ENCODE measurements at places on chromosomes 5 and 9.
A peak's percentile ranks its signal among the peaks of the same experiment; 100 is the strongest.

- DNase-seq: no peak
These were observed 97.4 kb downstream of the FBXO4 start for GRCh38 chr5:42022383-42022972.

DNA sequence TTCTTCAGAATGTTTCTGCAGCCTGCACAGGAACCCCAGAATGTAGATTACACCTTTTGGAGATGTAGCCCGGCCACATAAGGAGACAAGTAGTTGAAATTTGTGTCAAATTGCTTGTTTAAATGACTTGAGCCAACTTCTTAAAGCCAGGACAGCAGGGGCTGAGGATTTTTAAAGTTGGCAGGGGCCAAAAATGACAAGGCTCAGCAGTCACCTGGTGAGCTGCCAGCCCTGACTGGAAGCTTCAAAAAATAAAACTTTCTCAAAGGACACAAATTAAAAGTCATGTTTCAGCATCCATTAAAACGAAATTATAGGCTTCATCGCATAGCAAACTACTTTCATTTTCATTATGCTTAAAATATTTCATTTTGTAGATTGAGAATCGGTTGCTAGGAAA lies 340.3 kb upstream of the WWC1 start:
- no peak for DNase-seq

DNA sequence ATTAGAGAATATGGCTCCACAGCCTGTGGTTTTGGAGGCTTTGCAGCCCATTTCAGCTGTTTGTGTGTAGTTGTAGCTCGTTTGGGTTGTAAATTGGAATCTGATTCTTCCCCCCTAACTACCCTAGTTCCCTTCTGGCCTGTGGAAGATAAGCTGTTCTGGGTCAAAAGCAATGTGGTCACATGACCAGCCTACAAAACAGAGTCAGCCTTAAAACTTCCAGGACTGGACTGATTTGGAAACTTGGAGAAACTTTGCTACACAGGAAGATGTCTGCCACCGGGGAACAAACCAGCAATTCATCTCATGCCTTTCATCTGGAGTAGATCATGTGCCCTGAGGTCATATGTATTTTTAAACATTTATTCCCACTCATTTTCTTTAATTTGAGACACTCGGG lies 83.8 kb downstream of the DAPK1 start:
- peak; percentile 44 for DNase-seq

DNA sequence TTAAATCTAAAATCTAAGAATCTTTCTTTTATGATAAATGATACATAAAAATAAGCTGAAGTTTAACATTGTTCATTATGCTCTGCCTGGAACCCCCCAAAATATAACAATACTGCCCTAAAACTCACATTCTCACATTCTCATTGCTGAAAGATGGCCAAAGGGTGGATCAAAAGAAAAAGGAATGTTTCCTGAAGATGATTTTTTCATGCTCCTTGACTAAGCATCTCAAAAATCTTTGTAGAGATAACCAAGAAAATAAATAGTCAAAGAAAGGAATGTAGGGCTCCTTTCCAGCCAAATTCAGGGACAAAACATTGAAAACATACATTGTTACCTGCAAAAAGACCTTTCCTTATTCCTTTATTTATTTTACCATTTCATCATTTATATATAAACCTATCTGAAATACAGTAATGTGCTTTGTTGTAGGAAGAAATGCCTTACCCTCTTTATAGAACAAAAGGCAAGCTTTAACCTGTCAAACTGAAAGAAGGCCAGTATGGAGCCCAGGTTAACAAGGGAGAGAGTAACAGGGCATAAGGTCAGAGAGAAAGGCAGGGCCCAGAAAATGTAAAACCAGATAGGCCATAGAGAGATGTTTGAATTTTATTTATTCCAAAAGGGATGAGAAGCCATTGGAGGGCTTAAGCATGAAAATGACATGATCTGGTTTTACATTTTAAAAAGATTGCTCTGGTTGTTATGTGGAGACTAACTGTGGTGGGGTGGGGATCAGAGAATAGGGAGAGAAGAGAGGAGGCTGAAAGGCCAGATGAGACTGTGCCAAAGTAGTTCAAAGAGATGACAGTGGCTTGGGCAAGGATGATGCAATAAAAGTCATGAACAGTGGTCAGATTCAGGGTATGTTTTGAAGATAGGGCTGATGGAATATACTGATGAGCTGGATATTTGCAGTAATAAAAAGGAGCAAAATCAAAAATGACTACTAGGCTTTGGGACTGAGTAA lies 37.3 kb upstream of the CDK5RAP2 start:
- DNase-seq: peak; percentile 30

- DNase-seq: no peak
These were observed 41.2 kb upstream of the COL15A1 start for GRCh38 chr9:98902516-98902915.

DNA sequence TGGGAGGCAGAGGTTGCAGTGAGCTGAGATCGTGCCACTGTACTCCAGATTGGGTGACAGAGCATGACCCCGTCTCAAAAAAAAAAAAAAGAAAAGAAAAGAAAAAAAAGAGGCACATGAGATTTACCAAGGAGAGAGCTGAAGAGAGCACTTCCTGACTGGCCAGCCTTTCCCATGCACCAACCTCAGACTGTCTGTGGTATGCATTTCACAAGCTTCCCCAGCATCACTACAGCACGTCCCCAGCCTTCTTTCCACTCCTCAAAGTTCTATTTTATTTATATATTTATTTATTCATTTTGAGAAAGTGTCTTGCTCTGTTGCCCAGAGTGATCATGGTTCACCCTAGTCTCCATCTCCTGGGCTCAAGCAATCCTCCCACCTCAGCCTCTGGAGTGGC lies 13.6 kb upstream of the FUBP3 start:
- no peak for DNase-seq

GRCh38 chr9:76866689-76867088 lies 39.2 kb downstream of the PRUNE2 start:
- DNase-seq: peak; percentile 94

- no peak for DNase-seq
These were observed 35.6 kb downstream of the TLR4 start for GRCh38 chr9:117739624-117740347.

DNA sequence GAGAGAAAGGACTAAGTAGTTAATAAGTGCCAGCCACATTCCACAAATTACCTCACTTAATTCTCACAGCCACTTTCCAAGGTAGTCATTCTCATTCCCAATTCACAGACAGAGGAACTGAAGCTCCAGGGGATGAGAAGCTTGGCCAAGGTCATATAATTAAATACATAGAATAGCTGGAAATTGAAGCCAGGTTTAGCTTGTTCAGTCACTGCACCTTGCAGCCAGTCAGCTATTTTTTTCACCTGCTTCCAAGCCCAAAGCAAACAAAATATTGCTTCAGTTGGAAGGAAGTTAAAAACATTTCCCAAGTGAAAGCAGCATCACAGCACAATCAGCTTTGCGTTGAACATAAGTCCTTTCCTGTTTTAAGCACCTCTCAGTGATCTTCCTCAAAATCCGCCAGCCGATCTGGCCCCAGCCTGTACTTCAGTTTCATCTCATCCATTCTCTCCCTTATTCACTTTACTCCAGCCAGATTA lies 4.8 kb downstream of the ALDH1A1 start:
- DNase-seq: no peak
